ENCODE measurements at places on chromosomes 11 and 22. TPM values are rescaled to one million over a fixed set of nuclear protein-coding genes. Genes with fewer than 3 reads are reported as not detected.
A peak's percentile ranks its signal among the peaks of the same experiment; 100 is the strongest.

Gene VSIG10L2
- not detected for total RNA-seq

Gene BAIAP2L2
- total RNA-seq: 1.0 TPM

Gene BCO2
- 1.1 TPM for total RNA-seq

Gene MRPL17
- total RNA-seq: 12.3 TPM

DNA sequence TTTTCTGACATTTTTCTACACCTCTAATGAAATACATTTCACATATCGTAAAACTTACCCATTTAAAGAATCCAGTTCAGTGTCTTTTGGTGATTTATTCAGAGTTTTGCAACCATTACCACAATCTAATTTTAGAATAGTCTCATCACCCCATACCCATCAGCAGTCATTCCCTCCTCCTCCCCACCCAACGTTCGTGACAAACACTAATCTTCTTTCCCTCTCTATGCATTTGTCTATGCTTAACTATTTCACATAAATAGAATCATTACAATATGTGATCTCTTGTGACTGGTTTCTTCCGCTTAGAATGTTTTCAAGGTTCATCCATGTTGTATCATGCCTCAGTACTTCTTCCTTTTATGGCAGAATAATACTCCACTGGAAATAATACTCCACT is 9.5 kb downstream of the TTC28 start:
- no peak for DNase-seq

DNA sequence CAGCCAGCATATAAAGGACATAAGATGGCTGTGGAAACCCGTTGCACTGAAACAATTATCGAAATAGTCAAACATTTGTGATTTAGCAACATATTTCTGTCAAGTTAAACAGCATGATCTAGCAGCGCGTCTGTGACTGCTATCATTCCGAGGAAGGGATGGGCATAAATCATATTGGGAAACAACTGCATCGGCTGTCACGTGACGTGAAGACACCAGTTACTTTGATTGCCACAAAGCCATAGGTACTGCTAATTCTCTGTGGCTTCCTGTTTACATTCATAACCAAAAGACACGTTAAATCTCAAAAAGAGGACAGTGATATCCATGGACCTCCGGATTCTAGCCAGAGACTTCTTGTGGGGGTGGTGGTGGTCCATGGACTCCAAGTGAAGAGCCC is 87.8 kb downstream of the CACNA1I start:
- DNase-seq: peak; percentile 40

- DNase-seq: no peak
Measured at GRCh38 chr11:131441051-131441810, 70.8 kb downstream of the NTM start.

Measured in CD4-positive, alpha-beta T cell (primary cell).